OCI-M1 (cell line): ENCODE measurements at places on chromosomes 5 and 9.

- no peak for DNase-seq
Measured at GRCh38 chr9:133665096-133665495, 28.9 kb downstream of the DBH start.

- peak; percentile 13 for DNase-seq
Measured at GRCh38 chr5:115098041-115098702, 71.5 kb downstream of the TRIM36 start.

GRCh38 chr5:84218546-84218945 is 166.1 kb downstream of the EDIL3 start:
- DNase-seq = no peak

- no peak for DNase-seq
Measured at GRCh38 chr9:32886021-32886420, 102.7 kb downstream of the TMEM215 start.

DNA sequence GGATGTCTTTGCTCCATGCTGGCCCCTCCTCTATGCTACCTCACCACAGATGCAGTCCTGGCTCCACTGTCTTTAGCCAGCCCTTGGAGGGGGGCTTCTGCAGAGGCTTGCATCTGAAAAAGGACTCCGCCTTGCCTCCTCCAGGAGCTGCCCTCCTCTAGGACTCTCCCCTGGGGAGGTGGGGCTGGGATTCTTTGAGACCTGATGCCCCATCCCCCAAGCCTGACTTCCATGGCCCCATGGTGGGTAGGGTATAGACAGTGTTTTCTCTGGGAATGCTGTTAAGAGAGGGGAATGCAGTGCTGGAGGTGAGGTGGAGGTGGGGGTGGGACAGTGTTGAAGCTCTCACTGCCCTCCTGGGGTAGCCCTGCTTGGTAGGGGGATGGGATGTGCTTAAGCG is 14.3 kb downstream of the JADE2 start:
- no peak for DNase-seq

GRCh38 chr9:136789523-136789937 is 1.6 kb upstream of the TMEM141 start:
- DNase-seq = no peak

DNA sequence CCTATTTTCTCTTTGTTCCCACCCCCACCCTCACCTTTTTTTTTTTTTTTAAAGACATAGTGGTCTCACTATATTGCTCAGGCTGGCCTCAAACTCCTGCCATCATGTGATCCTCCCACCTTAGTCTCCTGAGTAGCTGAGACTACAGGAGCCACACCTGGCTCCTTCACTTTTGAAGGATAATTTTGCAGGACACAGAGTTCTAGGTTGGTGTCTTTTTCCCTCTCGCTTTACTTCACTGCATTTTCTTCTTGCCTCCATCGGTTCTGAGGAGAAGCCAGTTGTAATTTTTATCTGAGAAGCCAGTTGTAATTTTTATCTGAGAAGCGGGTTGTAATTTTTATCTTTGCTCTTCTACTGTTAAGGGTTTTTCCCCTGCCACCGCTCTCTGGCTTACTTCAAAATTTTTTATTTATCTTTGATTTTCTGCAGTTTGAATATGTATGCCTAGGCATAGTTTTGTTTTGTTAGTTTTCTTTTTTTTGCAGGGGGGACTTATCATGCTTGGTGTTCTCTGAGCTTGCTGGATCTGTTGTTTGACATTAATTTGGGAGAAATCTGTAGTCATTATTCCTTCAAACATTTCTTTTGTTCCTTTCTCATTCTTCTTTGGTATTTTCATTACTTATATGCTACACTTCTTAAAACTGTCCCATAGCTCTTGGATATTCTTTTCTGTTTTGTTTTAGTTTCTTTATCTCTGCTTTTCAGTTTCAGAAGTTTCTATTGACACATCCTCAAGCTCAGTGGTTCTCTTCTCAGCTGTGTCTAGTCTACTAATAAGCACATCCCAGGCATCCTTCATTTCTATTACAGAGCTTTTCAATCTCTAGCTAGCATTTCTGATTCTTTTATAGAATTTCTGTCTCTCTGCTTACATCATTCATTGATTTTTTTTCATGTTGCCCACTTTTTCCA is 148.2 kb upstream of the CHD1 start:
- DNase-seq = peak; percentile 69

DNA sequence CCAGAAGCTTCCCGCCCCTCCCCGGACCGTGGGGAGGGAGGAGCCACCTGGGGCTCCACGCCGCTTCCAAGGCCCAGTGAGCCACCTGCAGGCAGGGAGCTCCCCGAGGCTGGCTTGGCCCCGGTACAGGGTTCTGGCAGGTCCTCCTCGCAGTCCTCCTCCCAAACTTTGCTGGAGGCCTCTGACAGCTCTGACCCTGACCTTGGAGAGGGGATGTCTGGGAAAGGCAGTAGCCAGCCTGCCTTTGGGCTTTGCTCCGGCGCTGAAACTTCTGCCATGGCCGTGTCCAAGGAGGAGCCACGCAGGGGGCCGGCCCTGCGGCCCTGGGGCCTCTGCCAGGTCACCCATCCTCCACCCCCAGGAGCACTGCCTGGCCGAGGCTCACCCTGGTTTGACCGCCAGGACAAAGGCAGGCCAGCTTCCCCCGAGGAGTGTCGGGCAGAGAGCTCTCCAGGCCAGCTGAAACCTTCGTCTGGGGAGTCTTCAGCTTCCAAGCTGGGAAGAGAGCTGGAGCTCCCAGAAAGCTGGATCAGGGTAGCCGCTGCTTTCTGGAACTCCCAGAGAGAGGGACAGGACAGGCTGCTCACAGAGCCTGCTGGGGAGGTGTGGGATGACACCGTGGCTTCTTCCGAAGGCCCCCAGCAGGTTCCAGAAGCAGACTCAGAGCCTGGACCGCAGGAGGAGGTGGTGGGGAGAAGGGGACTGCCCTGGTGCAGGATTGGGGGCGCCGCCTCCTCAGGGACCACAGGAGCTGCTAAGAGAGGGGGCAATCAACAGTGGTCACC is 9.0 kb upstream of the QSOX2 start:
- no peak for DNase-seq

DNA sequence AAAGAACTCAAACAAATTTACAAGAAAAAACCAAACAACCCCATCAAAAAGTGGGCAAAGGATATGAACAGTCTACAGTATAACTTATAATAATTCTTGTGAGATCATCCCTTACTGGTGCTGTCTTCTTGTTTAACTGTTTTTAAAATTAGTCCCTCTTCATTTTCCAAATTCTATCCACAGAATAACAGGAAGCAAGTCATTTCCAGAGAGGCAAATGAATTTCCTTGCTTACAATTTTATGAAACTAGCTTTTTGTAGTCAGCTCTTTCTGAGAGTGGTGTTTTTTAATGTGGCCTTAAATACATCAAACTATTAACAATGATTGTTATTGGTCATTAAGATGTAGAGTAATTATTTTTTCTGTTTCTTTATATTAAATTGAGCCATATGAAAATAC is 40.6 kb downstream of the FAM174A start:
- no peak for DNase-seq

DNA sequence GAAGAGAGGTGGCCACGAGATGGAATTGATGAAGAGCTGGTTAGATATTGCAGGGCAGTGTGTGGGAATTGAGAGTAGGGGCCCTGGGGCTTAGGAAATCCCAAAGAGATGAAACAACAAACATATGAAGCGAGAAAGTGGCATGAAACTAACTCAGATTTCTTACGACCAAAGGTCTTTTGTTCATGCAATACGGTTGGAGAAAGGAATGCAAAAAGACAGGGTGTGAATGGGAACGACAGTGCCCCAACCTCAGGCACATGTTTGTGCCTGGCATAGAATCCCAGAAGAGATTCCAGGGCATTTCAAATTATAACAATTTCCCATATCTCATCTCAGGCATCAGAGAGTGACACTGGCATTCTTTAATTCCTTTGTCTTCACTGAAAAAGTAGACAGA is 199.2 kb downstream of the ACTL7B start:
- DNase-seq = no peak

DNA sequence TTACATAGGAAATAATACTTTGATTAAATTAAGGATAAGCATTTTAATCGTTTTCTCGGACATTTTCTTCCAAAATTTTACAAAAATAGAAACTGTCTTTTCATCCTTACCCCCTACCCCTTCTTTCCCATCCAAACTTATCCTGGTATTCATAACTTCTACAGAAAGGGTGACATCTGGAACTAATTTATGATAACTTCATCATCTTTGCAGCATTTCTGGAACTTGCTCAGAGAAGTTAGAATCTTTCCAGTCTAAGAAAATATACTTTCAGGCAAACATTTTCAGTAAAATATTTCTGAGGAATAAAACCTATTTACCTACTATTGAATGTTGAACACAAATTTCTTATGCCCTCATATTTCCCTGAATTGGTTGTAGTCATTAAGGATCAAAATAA is 309.0 kb downstream of the MAN2A1 start:
- no peak for DNase-seq

- DNase-seq = no peak
Measured at GRCh38 chr5:81314581-81314980, 13.2 kb downstream of the ZCCHC9 start.

GRCh38 chr5:143652108-143652700 is 159.8 kb upstream of the HMHB1 start:
- no peak for DNase-seq

- DNase-seq = no peak
Measured at GRCh38 chr5:168464214-168464613, 22.1 kb upstream of the RARS1 start.

DNA sequence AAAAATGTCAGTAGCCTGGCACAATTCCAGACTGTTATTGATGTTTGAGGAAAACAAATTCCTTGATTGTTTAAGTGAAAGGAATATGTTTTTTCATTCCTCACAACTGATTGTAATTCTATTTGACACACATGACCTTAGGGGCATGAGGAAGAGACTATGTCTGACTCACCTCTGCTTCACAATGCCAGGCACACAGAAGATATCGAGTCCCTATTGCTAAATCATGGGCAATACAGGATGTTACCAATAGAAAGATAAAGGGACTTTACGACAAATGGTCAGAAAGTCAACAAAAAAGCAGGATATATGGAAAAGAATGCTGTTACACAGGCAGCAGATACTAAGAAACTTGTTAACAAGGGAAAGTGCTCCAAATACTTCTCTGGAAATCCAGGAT is 1903.5 kb downstream of the EFNA5 start:
- DNase-seq = no peak

DNA sequence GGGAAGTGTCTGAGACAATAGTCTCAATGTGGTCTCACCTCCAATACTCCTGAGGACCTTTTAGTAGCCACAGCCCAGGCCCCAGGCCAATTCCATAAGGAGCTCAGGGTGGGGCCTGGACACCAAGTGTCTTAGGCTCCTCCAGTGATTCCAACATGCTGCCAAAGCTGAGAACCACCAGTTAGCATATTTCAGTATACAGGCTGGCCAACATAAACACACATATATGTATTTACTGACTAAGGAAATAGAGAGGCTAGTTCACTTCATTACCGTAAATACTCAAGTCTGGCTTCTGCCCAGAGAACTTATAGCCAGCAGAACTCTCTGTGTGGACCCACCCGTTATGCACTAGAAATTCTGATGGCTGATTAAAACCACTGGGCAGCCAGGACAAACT is 24.1 kb downstream of the S1PR3 start:
- no peak for DNase-seq

DNA sequence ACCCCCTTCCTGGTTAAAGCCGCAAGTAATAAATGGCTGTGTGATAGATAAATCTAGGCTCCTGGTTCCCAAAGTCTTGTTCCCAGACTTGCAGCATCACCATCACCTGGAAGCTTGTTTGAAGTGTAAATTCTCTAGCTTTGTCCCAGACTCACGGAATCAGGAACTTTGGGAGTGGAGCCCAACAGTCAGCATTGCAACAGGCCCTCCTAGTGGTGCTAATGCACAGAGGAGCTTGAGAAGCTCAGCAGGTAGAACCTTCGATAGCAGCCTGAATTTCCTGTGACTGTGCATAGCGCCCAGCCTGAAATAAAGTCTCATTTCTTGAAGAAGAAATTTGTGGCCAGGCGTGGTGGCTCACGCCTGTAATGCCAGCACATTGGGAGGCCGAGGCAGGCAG is 30.3 kb upstream of the MELK start:
- DNase-seq = no peak

DNA sequence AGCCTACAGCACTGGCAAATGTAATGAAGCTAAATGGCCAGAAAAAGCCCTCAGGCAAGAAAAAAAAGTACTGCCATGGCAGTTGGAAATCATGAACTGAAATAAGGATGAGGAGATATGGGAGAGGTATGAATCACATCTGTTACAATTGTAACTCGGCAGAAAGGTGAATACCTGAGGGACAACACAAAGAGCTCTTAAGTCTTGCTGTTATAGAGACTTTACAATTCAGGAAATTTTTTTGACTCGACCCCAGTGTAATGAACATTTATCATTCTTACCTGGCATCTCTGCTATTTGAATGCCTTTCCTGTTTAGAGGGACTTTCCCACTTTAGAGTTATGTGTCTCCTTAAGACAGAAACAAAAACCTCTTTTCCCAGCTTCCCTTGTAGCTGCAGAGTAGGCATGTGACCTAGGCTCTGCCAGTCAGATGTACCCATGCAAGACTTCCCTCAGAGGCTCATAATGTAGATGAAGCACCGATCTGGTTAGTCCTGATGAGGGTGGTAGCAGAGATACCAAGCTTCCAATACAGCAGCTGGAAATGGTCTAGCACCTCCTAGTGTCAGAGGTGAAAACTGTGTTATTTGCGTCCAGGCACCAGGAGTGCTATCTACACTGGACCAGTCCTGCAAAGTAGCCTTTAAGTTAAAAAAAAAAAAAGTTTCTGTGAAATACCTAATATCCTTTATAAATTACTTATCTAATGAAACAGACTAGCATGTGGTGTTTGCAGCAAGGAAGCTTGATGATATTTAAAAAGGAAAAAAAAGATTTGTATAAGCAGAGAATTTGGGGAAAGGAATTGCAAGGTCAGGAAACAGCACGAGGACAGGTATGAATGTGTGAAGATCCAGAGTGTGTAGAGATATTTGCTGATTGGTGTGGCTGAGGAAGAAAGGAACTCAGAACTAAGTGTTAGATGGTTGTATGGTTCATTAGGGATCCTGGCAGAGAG is 146.9 kb upstream of the SLC1A3 start:
- DNase-seq = peak; percentile 49

DNA sequence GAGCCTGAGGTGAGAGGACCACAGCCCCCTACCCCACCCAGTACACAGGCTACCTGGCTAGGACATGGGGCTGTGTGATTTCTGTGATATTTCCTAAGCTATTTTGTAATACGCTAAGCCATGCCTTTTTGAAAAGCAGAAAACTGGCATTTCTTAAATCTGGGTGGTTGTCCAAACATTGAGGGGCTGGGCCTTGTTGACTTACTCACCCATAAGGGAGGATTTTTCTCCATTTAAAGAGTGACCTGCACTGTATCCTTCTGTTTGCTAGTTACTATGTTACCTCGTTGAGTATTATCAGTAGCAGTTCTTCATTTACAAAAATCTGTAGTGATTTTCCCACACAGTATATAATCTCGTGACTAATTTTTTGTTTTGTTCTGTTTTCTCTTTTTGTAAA is 117.5 kb upstream of the OTULINL start:
- no peak for DNase-seq
